ENCODE measurements at places on chromosomes 3 and 15.

DNA sequence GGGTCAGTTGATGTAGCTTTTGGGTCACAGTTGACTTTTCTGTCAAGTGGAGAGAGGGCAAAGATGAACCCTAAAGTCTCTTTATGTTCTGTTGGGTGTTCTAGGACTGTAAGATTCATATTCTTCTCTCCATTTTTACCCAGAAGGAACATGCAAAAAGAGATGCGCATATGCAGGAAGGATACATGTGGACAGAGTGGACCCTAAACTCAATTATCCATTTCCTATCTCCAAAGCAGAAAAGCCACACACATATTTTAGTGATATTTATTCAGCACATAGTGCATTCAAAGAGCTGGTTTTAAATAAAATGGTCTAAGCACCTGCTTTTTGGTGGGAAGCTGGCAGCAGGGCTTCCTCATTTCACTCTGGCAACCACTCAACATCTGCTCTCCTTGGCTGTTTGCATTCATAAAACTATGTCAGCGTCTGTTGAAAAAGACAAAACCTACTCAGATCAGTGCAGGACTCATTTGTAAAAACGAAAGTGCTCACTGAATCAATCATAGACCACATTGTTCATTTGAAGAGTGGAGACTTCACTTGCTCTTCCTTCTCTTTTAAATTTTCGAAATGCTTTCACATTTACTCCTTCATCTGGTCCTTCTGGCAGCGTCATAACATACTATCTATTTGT, 96.6 kb downstream of the SEMA6D start:
- DNase-seq = no peak

DNA sequence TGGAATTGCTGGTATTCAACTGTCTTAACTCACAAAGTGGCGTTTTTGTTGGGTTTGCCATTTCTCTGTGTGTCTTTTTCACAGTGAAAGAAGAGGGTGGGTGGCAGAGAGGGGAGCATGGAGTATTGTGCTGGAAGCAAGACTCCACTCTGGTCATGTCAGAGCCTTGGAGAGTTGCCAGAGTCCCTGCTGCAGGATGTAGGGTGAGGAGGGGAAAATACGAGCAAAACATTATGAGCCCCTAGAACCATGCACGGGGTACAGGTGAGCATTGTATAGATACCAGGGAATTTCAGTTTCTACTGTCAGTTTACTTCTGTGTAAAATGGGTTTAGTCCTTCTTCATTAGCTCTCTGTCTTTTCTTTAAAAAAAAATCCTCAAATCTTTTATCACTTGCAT, 249.9 kb downstream of the CACNA2D3 start:
- DNase-seq = no peak

DNA sequence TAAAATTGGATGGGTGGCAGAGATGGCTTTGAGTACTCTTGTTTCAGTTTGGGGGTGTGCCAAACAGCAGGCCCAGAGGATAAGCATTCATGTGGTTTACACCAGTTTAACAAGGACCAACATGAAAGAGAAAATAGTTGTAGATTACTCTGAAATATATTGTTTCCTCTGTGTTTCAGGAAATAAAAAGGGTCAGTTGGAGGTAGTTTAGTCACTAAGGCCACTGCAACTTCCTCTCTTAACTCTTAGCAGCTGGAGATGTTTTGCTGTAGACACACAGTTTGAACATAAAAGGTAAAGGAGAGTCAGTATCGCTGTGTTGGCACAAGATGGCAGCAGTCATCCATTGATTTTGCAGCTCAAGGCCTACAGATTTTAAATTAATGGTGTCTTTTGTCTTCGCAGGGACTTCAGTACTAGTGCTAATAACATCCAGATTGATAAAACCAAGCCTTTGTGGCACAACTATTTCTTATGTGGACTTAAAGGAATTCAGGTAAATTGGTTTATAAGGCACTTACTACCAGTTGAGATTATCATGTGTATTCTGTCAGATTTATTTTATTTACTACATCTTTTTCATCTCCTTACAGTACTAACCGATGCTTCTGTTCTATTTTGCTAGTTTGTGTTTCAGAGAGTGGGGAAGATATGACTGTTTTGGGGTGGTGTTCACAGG, 65.5 kb downstream of the GALK2 start:
- DNase-seq = peak; percentile 66

DNA sequence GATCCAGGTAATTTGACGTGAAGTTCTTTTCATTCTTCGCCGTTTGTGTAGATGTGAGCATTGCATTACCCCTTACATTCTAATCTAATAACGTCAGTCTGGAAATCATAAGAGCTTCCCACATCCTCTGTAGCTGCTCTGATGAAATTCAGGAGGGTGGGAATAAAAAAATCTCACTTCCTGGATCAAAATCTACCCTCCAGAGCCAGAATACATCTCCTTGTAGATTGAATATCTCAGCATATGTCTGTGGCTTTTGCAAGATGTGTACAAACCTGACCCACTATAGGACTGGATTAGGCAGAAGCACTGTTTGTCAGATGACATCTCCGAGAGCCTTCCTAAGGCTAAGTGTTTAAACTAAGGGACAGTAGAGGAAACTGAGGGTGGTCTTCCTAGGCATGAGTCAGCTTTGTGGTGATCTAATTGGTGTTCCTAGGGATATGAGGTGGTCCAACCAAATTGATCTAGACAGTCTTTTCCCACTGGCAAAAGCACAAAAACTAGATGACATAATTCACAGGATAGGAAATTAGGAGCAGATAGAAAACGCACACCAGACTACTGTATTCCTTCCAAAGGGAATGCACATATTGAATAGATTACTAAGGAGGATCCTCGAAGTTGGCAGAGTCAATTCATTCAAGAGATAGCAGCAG, 216.3 kb upstream of the LRTM1 start:
- no peak for DNase-seq

DNA sequence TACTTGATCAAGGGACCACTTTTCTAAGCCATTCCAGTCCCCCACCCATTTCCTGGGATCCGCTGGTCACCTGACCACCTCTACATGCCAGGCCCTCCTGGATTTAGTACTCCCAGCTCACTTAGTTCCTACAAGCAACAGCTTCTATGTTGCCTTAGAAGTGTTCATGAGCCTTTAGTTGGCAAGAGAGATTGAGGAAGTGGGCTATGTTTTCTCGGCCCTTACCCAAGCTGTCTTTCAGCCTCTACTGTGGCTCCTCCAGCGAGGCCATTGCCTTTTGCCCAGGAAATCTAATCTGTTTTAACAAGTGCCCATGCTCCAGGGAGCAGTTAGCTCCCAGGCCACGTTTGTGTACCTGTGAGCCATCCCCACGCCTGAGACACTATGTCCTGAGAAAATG, 4.5 kb upstream of the PRKAR2A start:
- DNase-seq = no peak

DNA sequence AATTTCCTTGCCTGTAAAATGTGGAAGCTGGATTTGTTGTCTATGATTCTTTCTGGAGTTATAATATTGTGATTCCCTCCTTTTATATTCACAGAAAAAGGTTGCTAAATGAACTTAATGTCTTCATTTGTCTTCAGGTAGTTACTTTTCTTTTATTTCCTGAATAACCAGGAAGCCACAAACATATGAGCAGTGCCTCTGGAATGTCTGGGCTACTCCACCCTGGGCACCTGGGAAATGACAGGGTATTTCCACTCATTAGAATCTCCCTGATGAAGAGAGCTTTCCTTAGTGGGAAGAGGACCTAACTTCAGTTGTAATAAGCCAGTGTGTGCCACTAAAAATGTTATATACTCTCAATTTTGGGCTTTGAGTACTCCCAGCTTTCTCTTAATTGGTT, 3.8 kb upstream of the SLMAP start:
- DNase-seq = no peak

GRCh38 chr3:88572450-88572849, 422.7 kb downstream of the C3orf38 start:
- no peak for DNase-seq

DNA sequence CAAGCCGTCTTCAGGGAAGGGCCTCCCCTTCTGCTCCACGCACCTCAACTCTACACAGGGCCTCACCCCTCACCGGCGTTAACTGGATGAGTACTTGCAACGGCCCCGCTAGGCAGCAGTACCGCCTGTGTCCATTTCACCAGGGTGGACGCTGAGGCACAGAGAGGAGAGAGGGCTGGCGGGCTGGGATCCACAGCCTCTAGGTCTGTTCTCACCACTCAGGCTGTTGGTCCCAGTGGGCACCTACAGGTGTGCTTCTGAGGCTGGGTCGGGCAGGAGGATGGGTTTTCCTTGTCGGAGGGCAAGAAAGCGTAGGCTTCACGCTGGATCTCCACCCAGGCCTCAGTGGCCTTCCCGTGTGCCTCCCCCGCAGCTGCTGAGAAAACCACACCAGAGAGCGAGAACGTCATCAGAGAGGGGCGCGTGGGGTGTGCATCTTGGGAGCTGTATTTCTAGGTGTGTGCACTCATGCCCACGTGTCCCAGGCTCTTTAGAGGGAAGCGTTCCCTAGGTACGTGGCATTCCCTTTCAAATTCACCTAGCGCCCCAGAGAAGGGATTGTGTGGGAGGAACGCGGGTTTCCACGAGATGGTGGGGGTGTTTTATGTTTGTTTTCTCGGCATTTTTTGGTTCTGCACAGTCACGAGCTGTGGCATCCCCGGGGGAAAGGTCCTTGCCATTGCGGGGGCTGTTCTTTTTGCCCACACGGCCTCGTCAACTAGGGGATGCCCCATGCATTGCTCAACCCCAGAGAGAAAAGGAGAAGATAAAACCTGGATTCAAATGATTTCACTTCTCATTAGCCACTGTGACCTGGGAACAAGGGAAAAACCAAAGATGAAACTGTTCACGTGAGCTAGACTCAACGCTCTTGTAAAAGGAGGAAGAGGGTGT, 67.7 kb downstream of the MGLL start:
- no peak for DNase-seq

All from GF-D8 (cell line).